ENCODE measurements at places on chromosomes 11 and 22.

- DNase-seq: peak; percentile 75
These were observed 56.3 kb downstream of the KREMEN1 start for GRCh38 chr22:29128891-29129807.

- DNase-seq: no peak
These were observed 58.7 kb upstream of the PRODH start for GRCh38 chr22:18994701-18995326.

DNA sequence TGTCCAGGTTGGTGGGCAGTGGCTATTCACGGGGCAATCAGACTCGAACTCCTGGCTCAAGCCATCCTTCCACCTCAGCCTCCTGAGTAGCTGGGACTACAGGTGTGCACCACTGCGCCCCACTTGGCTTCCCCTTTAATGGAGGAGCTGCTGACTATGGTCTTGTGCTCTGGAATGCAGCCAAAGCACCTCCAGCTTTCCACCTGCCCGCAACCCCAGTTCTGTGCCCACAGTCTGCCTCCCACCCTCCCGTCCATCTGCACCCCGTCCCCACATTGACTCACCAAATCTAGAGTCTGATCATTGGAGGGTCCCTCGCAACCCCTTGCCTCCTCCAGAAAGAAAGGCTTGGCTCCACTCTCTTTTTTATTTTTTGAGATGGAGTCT lies 41.0 kb downstream of the KCNJ4 start:
- DNase-seq: no peak

- no peak for DNase-seq
These were observed 41.6 kb downstream of the BDNF start for GRCh38 chr11:27658535-27659236.

GRCh38 chr11:127037596-127037995 lies 37.0 kb upstream of the KIRREL3 start:
- DNase-seq: peak; percentile 90

- peak; percentile 82 for DNase-seq
These were observed 16.0 kb downstream of the FZD4 start for GRCh38 chr11:86938900-86939880.

GRCh38 chr11:106714199-106714598 lies 304.1 kb downstream of the GUCY1A2 start:
- DNase-seq: no peak

DNA sequence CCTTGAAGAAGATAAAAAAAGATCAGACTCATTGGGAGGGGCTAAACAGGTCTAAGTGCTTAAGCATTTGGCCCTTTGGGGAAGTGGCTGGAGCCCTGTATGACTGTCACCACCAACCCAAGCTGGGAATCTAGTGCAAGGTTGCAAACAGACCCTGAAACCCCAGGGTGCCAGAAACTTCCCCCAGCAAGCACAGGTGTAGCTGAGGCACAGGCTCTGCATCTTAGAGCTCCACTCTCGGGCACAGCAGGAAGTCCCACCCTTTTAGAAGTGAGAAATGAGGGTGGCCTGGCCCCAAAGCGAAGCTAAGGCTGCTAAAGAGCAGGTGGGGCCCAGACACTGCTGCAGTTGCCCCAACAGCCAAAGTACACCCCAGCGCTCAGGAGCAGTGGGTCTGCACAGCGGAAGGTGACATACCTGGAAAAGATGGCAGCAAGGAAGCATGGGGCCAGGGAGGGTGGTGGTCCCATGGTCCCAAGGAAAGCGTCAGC lies 5.8 kb upstream of the KDM2A start:
- DNase-seq: no peak

DNA sequence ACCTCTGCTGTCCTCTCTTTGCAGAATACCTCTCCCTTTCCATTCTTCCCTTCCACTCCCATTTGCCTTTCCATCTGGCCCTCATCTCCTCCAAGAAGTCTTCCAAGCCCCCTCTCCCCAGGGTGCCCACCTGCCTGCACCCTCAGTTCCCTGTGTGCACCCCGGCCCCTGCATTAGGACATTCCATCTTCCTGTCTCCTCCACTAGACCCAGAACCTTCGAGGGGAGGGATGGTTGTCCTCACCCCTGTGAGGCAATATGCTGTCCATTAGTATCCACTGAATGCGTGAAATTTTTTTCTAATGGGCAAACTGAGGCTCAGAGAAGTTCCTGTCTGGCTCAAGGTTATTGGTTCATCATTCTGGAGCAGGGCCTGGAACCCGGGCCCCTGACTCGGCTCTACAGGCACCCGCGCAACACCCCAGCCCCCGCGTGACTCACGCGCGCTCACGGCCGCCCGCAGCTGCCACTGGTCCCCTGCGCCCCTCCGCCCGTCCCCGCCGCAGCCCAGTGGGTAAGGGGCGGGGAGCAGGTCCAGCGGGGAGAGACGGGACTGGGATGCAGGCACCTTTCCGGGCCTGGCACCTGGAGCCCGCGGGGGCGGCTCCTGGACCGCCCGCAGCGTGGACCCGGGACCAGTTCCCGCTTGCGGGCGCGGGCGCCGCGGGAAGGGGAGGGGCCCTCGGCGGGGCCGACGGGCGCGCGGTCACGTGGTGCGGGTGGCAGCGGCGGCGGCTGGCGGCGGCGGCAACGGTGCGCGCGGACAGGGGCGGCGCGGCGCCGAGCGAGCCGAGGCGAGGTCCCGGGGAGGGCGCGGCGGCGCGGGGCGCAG lies 7.0 kb downstream of the SEPTIN3 start:
- DNase-seq: peak; percentile 66

GRCh38 chr11:63448646-63449045 lies 42.3 kb downstream of the PLAAT5 start:
- no peak for DNase-seq

- no peak for DNase-seq
These were observed 21.9 kb upstream of the RAB30 start for GRCh38 chr11:83093634-83094033.

DNA sequence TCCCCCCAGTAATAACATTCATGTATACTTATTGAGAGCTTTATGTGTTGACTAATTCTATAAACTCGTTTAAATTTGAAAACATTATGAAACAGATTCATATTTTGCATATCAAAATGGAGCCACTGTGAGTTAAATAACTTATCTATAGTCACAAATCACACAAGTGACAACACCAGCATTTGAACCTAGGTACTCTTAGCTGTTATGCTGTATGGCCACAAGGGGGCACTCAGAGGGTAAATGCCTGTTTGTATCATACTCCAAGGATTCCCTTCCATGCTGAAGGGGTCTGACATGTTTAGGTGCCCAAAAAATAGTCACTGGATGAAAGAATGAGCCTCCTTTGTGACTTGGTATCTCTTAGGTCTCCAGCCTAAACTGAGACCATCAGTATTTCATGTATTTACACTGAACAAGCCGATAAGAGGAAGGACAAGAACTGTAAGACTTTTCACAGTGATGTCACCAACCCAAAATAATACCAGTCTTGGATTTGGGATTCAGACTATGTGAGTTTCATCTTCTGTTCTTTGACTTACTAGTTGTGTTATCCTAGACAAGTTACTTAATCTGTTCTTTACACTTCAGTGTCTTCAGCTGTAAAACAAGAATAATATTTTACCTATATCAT lies 12.2 kb upstream of the OR52D1 start:
- peak; percentile 22 for DNase-seq

DNA sequence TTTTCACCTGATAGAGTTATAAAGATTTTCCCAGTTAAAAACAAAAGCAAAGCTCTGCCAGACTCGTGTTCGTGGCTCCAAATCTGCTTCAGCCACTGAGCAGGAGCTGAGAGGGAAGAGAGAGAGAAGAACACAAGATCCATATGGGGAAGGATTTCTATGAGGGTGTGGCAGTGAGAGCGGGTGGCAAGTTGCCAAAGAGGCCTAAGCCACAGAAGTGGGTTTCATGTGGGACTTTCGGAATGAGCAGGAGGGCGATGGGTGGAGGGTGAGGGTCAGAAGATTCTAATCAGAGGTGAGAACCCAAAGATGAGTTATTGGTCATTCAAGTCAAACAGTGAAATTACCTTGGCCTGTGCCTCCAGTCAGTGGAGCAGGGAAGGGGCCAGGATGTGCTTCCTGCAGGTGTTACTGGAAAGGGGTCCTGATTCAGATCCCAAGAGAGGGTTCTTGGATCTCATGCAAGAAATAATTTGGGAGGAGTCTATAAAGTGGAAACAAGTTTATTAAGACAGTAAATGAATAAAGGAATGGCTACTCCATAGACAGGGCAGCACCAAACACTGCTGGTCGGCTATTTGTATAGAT lies 40.5 kb upstream of the TOP3B start:
- no peak for DNase-seq

GRCh38 chr22:48707763-48708557 lies 1119.7 kb downstream of the BRD1 start:
- DNase-seq: no peak

DNA sequence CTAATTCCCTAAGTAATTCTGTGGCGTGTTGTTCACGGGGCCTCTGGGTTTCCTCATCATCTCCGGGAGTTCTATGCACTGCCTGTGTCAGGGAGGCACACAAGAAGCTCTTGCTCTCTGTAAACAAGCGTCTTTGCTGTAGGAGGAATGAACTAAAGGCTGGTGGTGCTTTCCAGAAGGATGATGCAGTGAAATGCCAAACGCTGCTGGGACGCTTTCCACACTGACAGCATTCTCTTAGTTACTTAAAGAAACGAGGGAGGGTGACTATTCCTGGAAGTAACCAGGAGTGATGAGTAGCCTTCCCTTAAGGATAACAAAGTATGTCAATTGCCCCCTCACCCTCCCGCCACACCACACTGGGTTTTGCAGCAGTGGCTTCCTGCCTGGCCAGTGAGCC lies 38.5 kb upstream of the NUP50 start:
- DNase-seq: no peak
